ENCODE measurements at places on chromosomes 2 and 18.

DNA sequence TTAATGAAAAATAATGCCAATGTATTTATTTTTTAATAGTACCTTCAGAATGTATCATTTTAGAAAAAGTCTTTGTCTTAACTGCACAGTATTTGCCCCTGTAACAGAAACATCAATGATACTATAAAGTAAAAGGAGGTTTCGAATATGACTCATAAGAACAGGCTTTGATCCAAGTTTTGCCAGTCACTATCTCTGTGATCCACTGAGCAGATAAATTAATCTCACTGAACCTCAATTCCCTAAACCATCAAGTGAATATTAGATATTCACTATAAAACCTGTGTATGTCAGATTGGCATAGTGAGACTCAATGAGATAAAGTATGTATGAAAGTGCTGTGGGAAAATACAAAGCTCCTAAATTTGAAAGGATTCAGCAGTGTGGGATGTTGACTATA is 292.1 kb downstream of the EXOC6B start:
- no peak for DNase-seq

GRCh38 chr2:191176305-191176704 is 25.5 kb upstream of the STAT4 start:
- no peak for DNase-seq

GRCh38 chr18:31317860-31318259 is at the start of gene DSG1:
Gene DSG1, plus strand, starts transcription at chr18:31318160. Its CDS starts 141 bp downstream, at chr18:31318301.
- no peak for DNase-seq

DNA sequence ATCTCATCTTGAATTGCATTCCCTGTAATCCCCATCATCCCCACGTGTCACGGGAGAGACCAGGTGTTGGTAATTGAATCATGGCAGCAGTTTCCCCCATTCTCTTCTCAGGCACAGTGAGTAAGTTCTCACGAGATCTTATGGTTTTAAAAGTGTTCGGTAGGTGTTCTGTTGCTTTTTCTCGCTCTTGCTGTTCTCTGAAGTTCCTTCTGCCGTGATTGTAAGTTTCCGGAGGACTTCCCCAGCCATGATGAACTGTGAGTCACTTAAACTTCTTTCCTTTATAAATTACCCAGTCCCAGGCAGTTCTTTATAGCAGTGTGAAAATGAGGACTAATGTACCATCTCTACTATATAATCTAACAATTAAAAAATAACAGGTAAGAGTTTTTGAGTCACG is 409.9 kb upstream of the NRXN1 start:
- no peak for DNase-seq

DNA sequence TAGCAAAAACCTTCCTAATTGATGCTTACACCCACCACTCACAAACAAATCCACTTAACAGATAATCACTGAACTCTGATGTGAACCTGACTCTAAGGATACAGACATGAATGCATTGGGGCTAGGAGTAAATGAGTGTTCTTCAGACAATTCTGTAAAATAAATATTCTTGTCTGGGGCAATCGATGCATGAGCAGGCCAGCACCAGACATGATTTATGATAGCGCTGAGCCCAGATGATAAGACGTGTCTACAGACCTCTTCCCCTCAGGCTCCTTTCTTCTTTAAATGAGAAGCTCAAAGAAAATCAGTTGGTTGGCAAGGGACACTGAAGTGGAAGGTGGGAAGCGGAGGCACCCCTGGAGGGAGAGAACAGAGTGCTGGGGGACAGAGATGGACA is 27.3 kb upstream of the BIN1 start:
- no peak for DNase-seq

- DNase-seq = no peak
Observed at GRCh38 chr18:64936671-64937070, 787.8 kb upstream of the LINC00305 start.

GRCh38 chr18:79855147-79855933 is 57.6 kb downstream of the KCNG2 start:
- no peak for DNase-seq

GRCh38 chr2:232699110-232699509 is 2.0 kb downstream of the GIGYF2 start:
- no peak for DNase-seq

DNA sequence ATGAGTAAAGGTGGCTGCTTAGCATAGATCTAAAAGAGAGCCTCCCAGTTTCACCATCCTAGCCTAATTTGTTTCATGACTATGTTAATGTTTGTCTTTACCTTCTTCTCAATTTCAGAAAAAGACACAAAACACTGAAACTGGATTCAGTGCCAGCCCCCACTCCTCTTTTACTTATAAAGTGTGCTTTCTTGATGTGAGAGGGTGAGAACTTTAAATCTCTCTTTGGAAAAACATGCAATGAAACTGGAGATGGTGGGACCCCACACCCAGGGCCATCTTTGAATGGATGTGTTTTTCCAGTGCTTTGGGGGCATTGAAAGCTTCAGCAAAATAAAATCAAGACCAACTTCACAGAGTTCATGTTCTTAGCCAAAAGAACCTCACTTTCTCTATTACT is 185.9 kb downstream of the CYRIA start:
- no peak for DNase-seq

DNA sequence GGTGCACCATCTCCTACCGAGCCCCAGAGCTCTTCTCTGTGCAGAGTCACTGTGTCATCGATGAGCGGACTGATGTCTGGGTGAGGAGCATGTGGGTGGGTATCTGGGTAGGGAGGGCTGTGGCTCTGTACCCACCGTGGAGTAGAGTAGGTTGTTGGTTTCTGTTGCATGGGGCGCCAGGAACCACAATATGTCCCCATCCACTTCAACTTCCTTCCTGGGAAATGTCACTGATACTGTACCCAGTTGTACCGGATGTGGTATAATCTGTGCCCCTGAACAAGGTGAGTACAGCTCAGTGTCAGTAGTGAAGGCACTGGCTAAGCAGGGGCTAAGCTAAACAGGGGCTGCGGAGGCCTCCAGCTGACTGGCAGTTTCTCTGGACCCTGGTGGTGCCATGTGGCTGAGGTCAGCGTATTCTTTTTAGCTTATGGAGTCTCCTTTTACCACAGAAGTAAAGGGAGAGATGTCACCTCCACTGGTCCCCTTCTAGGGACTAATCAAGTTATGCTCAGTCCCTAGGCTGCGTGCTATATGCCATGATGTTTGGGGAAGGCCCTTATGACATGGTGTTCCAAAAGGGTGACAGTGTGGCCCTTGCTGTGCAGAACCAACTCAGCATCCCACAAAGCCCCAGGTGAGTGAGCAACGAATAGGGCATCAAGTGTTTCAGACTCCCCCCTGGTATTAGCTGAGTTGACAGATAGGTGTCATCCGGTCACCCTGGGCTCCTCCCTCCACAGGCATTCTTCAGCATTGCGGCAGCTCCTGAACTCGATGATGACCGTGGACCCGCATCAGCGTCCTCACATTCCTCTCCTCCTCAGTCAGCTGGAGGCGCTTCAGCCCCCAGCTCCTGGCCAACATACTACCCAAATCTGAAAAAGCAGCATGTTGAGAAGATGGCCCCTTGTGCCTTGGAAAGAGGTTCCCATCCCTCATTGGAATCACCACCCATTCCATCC is 2.7 kb downstream of the STK16 start:
- DNase-seq = no peak

DNA sequence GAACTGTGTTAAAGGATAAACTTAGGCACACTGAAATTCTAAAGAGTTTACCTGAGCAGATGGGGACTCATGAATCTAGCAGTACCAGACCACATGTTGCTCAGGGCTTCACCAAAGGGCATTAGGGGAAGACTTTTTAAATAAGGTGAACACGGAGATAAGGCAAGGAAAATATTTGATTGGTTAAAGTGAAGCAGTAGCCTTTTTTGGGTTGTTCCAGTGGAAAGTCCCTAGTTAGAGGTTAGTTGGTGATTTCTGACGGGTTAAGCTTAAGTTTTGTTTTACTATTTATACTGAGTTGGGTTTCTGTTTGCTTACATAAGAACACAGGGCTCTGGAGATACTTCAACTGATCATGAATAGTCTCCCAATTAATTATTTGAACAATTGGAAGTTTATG is 722.5 kb downstream of the SOCS6 start:
- no peak for DNase-seq

DNA sequence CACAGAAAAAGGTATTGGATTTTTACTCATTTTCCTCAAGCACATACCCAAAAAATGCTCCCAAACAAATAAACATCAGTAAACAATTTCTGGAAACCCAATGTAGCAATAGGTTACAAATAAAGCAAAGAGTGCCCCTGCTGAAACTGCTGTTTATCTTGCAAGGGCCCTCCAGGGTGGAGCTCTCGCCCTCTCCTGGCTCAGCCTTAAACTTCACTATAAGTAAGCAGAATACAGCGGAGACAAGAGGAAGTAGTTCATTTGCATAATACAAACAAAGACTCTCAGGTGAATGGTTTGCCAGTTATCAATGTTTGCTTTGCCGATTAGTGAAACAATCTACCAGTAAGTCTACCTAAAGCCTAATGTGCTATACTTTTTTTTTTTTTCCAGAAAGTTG is 437.6 kb downstream of the DLGAP1 start:
- no peak for DNase-seq

GRCh38 chr18:77004555-77005380 is 127.8 kb downstream of the MBP start:
- no peak for DNase-seq

DNA sequence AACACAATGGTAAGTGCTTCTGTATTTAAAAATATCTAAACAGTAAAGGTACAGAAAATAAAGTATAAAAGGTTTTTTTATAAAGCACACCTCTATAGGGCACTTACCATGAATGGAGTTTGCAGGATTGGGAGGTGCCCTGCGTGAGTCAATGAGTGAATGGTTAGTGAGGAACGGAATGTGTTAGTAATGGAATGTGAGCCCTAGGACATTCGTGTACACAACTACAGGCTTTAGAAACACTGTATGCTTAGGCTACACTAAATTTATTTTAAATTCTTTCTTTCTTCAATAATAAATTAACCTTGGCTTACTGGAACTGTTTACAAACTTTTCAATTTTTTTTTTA is 337.9 kb upstream of the SLC39A10 start:
- no peak for DNase-seq

- no peak for DNase-seq
Observed at GRCh38 chr2:196409376-196409775, 230.1 kb upstream of the CCDC150 start.

DNA sequence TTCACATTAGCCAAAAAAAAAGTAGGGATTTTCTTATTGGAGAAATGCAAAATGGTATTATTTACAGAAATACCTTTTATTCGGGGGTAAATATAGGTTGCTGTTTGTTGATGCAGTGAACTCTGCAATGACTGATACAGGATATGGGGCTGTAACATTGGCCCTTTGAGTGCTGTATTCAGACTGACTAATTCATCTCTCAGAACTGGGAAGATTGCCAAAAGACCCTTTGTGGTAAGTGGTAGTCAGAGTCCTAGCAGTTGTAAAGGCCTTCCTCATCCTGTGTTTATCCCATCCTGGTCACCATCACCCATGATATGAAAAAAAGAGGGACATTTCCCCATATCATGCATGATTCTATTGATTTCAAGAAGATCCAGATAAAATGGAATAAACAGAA is 14.0 kb upstream of the DCC start:
- no peak for DNase-seq

DNA sequence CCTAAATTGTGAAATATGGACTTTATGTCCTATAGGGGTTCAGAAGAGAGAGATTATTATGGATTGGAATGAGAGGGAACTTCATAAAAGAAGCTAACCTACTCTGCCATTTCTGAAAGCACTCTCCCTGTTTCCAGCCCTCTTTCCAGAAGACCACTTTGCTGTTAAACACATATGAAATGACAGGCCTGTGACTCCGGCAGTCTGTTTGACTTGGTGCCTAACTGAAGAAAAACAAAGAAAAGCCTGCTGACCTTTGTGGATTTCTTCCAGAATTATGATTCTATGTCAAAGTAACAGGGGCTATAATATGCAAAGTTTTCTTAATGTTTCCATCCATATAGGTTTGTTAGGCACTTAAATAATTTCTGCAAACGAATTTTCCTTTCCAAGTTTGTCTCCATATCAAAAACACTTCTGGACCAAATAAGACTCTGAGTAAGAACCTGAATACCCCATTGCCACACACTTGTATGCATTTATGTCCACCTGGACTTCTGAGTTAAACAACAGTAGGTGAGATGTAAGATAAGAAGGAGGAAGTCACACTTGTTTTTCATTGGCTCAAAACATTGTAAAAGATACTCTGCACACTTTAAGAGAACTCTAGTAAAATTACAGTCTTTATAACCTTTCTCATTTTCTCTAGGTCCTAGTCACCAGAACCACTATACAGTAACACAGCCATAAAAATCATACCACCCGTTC is 111.7 kb downstream of the PIEZO2 start:
- no peak for DNase-seq

- DNase-seq = no peak
Observed at GRCh38 chr2:120750488-120751210, 15.0 kb downstream of the GLI2 start.

GRCh38 chr18:60007661-60008060 is 107.9 kb downstream of the PMAIP1 start:
- no peak for DNase-seq

- DNase-seq = no peak
Observed at GRCh38 chr2:238716171-238716570, 131.7 kb upstream of the TWIST2 start.

- no peak for DNase-seq
Observed at GRCh38 chr18:59605633-59606192, 91.5 kb downstream of the CCBE1 start.

GRCh38 chr2:190635781-190636180 is 13.1 kb upstream of the NAB1 start:
- DNase-seq = no peak

DNA sequence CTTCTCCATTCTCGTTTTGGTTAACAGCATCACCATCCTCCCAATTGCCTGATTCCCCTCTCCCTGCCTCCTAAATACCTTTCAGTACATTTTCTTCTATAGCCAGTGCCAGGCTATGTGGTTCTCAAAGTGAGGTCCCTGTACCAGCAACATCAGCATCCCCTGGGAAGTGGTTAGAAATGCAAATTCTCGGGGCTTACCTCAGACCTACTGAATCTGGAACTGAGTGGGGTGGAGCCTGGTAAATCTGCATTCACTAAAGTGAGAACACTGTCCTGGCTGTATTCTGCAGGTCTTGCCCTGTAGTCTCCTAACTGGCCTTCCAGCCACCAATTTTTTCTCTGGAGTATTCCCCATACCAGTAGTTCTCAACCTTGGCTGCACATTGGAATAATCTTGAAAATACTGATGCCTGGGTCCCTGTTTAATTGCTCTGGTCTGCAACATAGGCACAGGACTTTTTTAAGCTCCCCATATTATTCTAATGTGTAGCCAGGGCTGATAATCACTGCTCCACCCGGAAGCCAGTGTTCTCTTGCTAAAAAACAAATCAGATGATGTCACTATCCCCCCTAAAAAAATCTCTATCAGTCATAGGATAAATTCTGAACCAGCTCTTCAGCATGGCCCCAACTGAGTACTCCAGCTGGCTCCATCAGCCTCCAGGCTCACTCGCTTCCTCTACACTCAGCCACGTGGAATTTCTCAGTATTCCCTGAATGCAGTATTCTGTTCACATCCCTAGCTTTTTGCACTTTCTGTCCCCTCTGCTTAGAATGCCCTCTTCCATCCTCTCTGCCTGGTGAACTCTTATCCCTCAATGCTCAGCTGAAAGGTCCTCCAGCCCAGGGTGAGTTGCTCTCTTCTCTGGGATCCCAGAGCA is 98.4 kb downstream of the CDK15 start:
- no peak for DNase-seq
